Activated CD4-positive, alpha-beta memory T cell treated with anti-CD3 and anti-CD28 coated beads for 36 hours (primary cell): ENCODE measurements at places on chromosomes 11 and 22. TPM values are rescaled to one million over a fixed set of nuclear protein-coding genes. Genes with fewer than 3 reads are reported as not detected.

DNA sequence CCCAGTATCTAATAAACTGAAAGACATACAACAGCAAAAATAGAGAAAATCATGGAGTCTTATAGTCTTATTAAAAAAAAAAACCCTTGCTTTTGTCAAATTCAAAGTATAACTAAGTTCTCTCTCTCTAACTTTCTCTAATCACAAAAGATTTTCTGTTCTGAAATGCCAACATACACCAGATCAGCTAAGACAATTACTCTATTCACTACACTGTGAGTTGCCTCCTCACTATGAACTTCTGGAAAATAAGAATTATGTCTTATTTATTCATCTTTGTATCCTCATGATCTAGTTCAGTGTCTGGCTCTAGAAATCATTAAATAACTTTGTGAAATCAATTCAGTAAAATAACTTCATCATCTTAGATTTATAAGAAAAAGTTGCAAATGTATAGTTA, 12.7 kb downstream of the FAM76B start:
- no peak overlapping the region for H3K4me3 ChIP-seq
- no peak overlapping the region for H3K27ac ChIP-seq
- H3K4me1 ChIP-seq = peaks cover 14% of the 10 kb centered on the region
- H3K36me3 ChIP-seq = peaks cover 50% of the 10 kb centered on the region
- no peaks in the 10 kb centered on the region for H3K27me3 ChIP-seq

LRRC32 gene
- total RNA-seq = 12.3 TPM

DNA sequence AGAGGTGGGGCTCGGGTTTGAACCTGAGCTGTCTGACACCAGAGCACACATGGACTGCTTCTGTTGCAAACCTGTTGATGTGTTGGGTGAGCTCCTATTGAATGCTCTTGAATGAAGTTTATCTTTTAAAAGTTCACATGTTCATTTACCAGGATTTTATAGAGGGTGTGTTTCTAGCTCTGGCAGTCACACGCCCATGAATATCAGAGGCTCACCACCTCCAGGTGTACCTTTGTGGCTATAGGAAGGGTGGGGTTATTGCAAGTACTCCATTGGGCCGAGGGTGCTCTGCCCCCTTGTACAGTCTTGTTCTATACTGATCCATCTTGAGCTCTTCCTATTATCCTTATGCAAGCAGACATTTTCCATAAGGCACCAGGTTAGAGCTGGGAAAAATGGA, 9.2 kb downstream of the ENDOD1 start:
- H3K36me3 ChIP-seq = peaks cover 23% of the 10 kb centered on the region
- H3K4me1 ChIP-seq = peaks cover 39% of the 10 kb centered on the region
- H3K27me3 ChIP-seq = no peaks in the 10 kb centered on the region
- H3K4me3 ChIP-seq = no peak overlapping the region
- no peak for DNase-seq

GRCh38 chr11:70168405-70168754, 34.7 kb upstream of the FADD start:
- no peak overlapping the region for H3K4me3 ChIP-seq
- DNase-seq = no peak
- no peaks in the 10 kb centered on the region for H3K4me1 ChIP-seq
- no peak overlapping the region for H3K27ac ChIP-seq
- peaks cover 5% of the 10 kb centered on the region for H3K27me3 ChIP-seq

GRAMD4 gene
- 52.0 TPM for total RNA-seq

GRCh38 chr11:131904756-131905155, 534.3 kb downstream of the NTM start:
- no peak overlapping the region for H3K27ac ChIP-seq
- H3K4me3 ChIP-seq = no peak overlapping the region
- DNase-seq = no peak
- no peaks in the 10 kb centered on the region for H3K4me1 ChIP-seq

- no peaks in the 10 kb centered on the region for H3K36me3 ChIP-seq
- H3K27ac ChIP-seq = no peak overlapping the region
- no peaks in the 10 kb centered on the region for H3K27me3 ChIP-seq
- H3K4me1 ChIP-seq = no peaks in the 10 kb centered on the region
- no peak overlapping the region for H3K4me3 ChIP-seq
Observed at GRCh38 chr11:31106326-31106725, 263.2 kb downstream of the DCDC1 start.

DRD4 gene
- 0.39 TPM for total RNA-seq

- H3K27ac ChIP-seq = no peak overlapping the region
- peaks cover 68% of the 10 kb centered on the region for H3K27me3 ChIP-seq
- no peak overlapping the region for H3K4me3 ChIP-seq
- H3K4me1 ChIP-seq = peaks cover 7% of the 10 kb centered on the region
Observed at GRCh38 chr11:13008061-13008435, 1.1 kb upstream of the RASSF10 start.

C22orf42 gene
- not detected for total RNA-seq

PGAP2 gene
- total RNA-seq = 30.2 TPM
